Activated naive CD8-positive, alpha-beta T cell treated with anti-CD3 and anti-CD28 coated beads, Interleukin-2, amount 10 ng/mL, durations not matched to agents 7 days and 5 days (primary cell): ENCODE measurements at places on chromosomes 2 and 18.

DNA sequence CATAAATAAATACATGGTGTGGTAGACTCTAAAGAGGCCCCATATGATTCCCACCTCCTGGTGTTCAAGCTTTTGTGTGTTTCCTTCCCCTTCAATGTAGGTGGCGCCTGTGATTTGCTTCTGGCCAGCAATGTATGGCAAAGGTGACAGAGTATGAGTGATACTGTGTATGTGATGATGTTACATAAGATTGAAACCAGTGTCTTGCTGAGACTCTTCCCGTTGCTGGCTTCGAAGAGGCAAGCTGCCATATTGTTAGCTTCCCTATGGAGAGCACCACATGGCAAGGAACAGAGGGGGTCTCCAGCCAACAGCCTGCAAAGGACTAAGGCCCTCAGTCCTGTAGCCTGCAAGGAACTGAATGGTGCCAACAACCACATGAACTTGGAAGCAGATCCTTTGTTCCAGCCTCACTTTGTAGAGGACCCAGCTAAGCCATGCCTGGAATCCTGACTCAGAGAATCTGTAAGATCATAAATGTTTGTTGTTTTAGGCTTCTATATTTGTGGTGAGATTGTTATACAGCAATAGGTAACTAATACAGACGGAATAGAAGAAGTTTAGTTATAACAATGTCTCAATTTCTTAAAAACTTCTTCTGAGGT lies 1.7 kb upstream of the SMAD4 start:
- H3K27ac ChIP-seq, result peak overlapping the region; percentile 65
- H3K36me3 ChIP-seq, result peaks cover 11% of the 10 kb centered on the region
- H3K4me1 ChIP-seq, result peaks cover 34% of the 10 kb centered on the region
- DNase-seq, result no peak
- no peaks in the 10 kb centered on the region for H3K27me3 ChIP-seq
- H3K4me3 ChIP-seq, result peak overlapping the region; percentile 97

- no peak overlapping the region for H3K4me3 ChIP-seq
- H3K36me3 ChIP-seq, result no peaks in the 10 kb centered on the region
- H3K27ac ChIP-seq, result no peak overlapping the region
- no peaks in the 10 kb centered on the region for H3K4me1 ChIP-seq
- peaks cover 2% of the 10 kb centered on the region for H3K27me3 ChIP-seq
Measured at GRCh38 chr18:71116535-71116934, 827.7 kb downstream of the SOCS6 start.

DNA sequence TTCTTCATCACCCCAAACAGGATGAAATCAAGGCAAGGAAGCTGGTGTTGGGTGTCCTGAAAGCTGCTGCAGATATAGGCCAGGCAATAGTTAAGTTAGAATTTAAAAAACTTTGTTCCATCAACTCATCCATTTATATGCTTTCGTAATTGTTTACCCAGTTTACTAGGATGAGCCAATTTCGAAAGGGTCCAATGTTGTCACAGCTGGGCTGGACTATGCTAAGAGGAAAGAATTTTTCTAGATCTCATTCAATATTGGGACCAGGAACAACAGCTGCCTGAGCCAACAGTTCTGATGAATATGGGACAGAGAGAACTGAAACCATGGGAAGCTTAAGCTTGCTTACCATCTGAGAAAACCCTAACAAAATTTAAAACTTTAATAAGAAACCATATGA lies 21.6 kb upstream of the SP3 start:
- no peak overlapping the region for H3K4me3 ChIP-seq
- no peak overlapping the region for H3K27ac ChIP-seq
- no peaks in the 10 kb centered on the region for H3K4me1 ChIP-seq
- peaks cover 8% of the 10 kb centered on the region for H3K27me3 ChIP-seq

DNA sequence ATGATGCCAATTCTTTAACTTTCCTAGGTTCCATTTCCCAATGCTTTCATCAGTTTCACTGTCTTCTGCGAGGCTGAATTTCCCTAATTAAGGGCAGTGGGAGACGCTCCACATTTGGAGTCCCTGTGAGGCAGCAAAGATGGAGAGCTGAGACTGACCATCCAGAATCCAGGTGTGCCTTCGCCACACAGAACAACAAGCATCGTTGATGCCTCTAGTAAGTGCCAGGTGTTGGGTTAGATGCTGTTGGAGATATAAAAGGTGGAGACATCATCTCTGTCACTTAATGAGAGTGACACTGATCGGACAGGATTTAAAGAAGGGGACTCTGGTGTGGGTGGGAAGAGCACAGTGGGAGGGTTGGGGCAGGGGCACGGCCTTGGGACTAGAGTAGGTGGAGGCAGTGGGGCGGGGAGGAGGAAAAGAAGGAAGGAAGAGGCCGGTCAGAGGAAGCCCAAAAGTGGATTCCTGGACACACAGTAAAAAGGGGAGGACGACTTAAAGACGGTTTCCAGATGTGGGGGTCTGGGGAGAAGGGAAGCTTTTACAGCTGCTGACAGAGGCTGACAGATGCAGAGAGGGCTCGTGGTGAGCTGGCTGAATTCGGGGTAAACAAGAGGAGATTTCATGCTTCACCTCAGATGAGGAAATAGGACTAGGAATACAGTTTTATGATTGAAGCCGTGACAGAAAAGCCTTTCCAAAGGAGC lies 113.0 kb downstream of the BCL2 start:
- no peak for DNase-seq
- H3K4me1 ChIP-seq, result peaks cover 68% of the 10 kb centered on the region
- H3K27ac ChIP-seq, result peak overlapping the region; percentile 96
- no peaks in the 10 kb centered on the region for H3K27me3 ChIP-seq
- peak overlapping the region; percentile 96 for H3K4me3 ChIP-seq
- peaks cover 72% of the 10 kb centered on the region for H3K36me3 ChIP-seq

DNA sequence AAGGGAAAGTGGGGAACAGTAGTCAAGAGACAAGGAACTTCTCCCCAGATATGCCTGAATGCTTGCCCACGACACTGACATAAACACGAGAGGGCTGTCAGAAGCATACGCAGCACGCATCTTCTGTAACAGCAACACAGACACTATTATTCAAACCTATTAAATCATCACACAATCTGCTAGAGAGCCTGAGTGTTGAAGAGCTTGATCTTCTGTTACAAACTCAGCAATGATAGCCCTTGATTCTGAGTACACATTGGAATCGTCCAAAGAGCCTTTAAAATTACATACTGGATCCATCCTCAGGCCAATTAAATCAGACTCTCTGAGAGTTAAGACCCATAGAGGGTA lies 111.6 kb downstream of the ZNF521 start:
- no peak for DNase-seq
- no peaks in the 10 kb centered on the region for H3K36me3 ChIP-seq
- no peak overlapping the region for H3K27ac ChIP-seq
- no peaks in the 10 kb centered on the region for H3K27me3 ChIP-seq

DNA sequence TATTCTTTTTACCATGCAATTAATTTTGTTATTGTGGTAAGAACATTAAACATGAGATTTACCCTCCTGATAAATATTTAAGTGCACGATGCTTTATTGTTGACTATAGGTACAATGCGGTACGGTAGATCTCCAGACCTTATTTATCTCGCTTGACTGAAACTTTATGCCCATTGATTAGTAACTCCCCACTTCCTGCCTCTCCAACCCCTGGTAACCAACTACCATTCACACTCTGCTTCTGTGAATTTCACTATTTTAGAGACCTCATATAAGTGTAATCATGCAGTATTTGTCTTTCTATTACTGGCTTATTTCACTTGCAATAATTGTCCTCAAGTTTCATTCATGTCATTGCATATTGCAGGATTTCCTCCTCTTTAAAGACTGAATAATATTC lies 195.7 kb upstream of the ID2 start:
- no peaks in the 10 kb centered on the region for H3K27me3 ChIP-seq
- no peak for DNase-seq
- peak overlapping the region; percentile 3 for H3K4me3 ChIP-seq
- H3K4me1 ChIP-seq, result peaks cover 57% of the 10 kb centered on the region
- H3K27ac ChIP-seq, result peak overlapping the region; percentile 0

DNA sequence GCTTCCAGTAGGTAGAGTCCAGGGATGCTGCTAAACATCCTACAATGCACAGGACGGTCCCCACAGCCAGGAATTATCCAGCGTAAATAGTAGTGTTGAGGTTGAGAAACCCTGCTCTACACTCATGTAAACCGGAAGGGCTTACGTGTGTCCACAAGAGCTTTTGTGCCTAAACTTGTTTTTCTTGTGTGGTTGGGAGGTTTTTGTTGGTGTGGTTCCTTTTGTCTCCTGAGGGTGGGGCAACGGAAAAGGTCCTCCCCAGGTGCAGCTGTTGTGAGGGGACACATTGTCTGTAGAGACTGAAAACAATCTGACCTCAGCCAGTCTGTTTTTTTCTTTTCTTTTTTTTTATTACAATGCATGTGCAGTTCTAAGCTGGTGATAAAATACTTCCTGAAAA lies 72.7 kb upstream of the MGAT5 start:
- peaks cover 29% of the 10 kb centered on the region for H3K4me1 ChIP-seq
- H3K36me3 ChIP-seq, result peaks cover 6% of the 10 kb centered on the region
- peak overlapping the region; percentile 69 for H3K27ac ChIP-seq
- DNase-seq, result no peak
- H3K4me3 ChIP-seq, result peak overlapping the region; percentile 36

DNA sequence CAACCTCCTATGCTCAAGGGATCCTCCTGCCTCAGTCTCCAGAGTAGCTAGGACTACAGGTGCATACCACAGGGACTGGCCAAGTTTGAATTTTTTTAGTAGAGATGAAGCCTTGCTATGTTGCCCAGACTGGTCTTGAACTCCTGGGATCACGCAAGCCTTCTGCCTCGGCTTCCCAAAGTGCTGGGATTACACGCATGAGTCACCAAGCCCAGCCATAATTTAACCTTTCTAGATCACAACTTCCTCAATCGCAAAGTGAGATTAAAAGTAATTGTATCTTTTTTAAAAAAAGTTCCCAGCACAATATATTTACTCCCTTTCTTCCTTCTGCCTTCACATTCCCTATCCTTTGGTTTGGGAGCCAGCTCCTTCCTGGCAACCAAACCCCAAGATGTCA lies 5.8 kb upstream of the PPP1CB start:
- H3K36me3 ChIP-seq, result peaks cover 9% of the 10 kb centered on the region
- no peak overlapping the region for H3K27ac ChIP-seq
- H3K27me3 ChIP-seq, result no peaks in the 10 kb centered on the region
- DNase-seq, result no peak
- no peak overlapping the region for H3K4me3 ChIP-seq

- H3K36me3 ChIP-seq, result no peaks in the 10 kb centered on the region
- no peaks in the 10 kb centered on the region for H3K4me1 ChIP-seq
- H3K27me3 ChIP-seq, result no peaks in the 10 kb centered on the region
- H3K27ac ChIP-seq, result no peak overlapping the region
Measured at GRCh38 chr2:182245963-182246362, 180.9 kb downstream of the PDE1A start.

DNA sequence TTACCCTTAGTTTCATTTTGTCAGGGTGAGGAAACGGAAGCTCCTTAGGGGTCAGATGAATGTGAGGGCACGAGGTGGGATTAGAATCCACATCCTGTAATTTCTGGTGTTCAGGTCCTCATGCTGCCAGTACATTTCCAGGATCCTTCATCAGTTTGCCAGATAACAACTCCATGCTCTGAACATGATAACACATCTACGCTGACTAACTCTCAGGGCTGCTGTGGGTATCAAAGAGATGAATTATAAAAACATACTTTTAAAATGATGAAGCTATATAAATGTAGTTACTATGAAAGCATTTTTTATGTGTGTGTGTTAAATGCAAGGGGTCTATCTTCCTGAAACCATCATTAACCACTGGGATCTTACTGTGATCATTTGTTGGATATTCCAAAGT lies 325.9 kb downstream of the SLC8A1 start:
- peaks cover 9% of the 10 kb centered on the region for H3K4me1 ChIP-seq
- H3K27ac ChIP-seq, result no peak overlapping the region
- no peaks in the 10 kb centered on the region for H3K36me3 ChIP-seq
- no peak for DNase-seq

DNA sequence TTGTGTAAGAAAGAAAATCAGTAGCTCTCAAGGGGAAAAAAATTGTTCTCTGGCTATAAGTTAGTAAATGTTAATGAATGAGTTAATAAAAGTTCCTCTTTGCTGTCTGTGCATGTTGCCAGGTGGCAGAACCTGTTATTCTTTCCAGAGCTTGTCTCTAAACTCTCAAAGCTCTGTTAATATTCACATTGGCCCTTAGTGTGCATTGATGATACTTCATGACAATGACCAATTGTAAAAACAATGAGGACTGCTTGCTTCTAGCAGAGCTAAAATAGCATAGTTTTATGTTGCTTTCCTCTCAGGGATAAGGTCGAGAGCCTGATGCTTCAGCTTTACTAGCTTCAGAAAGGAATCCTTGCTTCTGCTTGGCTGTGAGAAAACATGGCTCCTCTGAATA lies 91.5 kb downstream of the RAD51AP2 start:
- DNase-seq, result no peak
- no peak overlapping the region for H3K4me3 ChIP-seq
- no peaks in the 10 kb centered on the region for H3K36me3 ChIP-seq
- no peaks in the 10 kb centered on the region for H3K4me1 ChIP-seq

DNA sequence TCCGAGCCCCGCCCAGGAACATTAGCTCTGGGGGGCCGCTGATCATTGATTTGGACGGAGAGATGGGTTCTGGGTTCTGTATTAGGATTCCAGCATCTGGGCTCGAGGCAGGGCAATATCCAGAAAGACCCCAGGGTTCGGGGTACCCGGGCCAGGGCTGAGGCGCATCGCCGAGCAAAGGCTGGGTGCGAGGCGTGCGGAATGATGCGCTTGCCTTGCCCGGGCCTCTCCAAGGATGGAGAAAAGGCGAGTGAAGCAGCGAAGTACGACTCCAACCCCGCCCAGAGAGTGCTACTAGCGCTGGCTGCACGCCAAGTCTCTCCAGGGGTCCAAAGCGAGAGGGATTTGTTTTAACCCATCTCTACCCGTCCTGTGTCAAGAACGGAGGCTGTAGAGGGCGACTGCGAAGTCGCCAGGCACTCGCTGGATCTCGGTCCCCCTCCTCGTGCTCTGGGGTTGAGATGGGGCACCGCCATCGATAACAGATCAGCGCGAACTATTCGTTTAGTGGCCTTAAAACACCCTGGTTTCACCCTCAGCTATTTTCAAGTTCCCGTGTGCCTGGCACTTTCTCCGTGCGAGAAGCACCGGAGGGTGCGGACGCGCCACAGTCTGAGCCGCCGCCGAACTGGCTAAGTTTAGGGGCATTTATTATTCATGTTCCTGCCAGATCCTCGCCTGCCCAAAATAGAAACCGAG lies 1.9 kb downstream of the ADCYAP1 start:
- H3K4me1 ChIP-seq, result peaks cover 17% of the 10 kb centered on the region
- H3K27ac ChIP-seq, result peak overlapping the region; percentile 38
- peaks cover 2% of the 10 kb centered on the region for H3K36me3 ChIP-seq
- H3K27me3 ChIP-seq, result peaks cover 83% of the 10 kb centered on the region

DNA sequence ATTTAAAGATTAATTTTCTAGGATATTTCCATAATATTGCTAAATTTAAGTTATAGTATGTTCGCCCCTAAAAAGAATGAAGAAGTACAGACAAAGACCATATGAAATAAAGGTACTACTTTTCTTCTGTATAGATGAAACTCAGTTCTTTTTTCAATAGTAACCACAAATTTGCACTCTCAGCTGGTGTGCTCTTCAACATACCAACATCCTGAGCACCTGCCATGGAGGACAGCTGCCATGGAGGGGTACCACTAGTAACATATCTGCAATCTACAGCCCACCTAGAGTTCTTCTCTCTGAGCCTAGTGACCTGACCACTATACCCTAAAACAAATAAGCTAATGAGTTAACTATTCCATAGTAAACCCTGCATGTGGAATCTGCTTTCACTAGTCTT lies 36.8 kb upstream of the ERCC3 start:
- no peaks in the 10 kb centered on the region for H3K27me3 ChIP-seq
- no peak overlapping the region for H3K27ac ChIP-seq
- H3K36me3 ChIP-seq, result peaks cover 12% of the 10 kb centered on the region
- no peaks in the 10 kb centered on the region for H3K4me1 ChIP-seq
- no peak for DNase-seq

- peaks cover 78% of the 10 kb centered on the region for H3K27me3 ChIP-seq
- no peak overlapping the region for H3K27ac ChIP-seq
- DNase-seq, result no peak
Measured at GRCh38 chr2:109212836-109213563, 84.0 kb downstream of the SH3RF3 start.

- DNase-seq, result no peak
- no peak overlapping the region for H3K27ac ChIP-seq
- H3K36me3 ChIP-seq, result no peaks in the 10 kb centered on the region
Measured at GRCh38 chr2:232465061-232465460, 9.1 kb downstream of the ALPI start.
